NCI-H510A (cell line): ENCODE measurements at places on chromosomes 11 and 22.

DNA sequence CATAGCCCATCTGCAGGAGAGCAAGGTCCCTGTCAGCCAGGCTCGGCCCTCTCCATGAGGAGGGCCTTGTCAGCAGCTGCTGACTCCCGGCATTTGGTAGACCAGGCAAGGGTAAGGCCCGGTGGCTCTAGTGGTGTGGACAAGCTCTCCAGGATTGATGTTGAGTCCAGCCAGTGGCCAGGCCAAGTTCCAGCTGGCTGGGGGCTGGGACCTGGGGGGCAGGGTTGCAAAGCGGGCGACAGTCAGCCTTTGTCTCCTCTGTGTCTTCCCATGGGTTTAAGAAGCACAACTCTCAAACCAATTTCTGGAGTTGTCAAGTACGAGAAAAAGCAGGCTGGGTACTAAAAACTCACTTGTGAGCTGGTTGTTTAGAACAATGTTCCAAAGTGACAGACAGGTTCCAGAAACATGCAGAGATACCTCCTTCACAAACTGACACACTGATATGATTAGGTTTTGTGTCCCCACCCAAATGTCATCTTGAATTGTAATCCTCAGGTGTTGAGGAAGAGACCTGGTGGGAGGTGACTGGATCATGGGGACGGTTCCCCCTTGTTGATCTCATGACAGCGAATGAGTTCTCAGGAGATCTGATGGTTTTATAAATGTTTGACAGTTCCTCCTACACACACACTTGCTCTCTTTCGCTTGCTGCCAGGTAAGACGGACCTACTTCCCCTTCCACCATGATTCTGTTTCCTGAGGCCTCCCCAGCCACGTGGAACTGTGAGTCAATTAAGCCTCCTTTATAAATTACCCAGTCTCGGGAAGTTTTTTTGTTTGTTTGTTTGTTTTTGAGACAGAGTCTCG is 52.3 kb upstream of the SERPIND1 start:
- DNase-seq, result no peak

- DNase-seq, result no peak
These were observed 349.4 kb downstream of the METTL15 start for GRCh38 chr11:28457481-28458065.

DNA sequence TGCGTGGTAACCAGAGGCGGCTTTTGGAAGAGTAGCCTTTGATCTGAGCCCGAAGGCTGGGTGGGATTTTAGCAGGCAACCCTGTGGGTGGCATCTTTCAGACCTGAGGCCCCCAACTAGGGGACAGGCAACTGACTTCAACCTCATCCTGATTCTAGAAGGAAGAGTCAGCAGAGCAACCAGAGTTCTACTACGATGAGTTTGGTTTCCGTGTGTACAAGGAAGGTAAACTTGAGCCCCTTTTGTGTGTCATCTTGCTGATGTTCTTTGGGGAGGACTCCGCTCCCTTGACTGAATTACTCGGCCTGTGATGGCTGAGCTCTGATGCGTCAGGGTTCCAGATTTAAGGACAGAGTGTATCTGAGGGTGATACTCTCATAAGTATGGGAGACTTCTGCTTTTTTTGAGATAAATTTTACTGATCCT is 31.6 kb downstream of the SGSM3 start:
- DNase-seq, result no peak

GRCh38 chr11:116148056-116148455 is 624.7 kb downstream of the BUD13 start:
- DNase-seq, result peak; percentile 32

DNA sequence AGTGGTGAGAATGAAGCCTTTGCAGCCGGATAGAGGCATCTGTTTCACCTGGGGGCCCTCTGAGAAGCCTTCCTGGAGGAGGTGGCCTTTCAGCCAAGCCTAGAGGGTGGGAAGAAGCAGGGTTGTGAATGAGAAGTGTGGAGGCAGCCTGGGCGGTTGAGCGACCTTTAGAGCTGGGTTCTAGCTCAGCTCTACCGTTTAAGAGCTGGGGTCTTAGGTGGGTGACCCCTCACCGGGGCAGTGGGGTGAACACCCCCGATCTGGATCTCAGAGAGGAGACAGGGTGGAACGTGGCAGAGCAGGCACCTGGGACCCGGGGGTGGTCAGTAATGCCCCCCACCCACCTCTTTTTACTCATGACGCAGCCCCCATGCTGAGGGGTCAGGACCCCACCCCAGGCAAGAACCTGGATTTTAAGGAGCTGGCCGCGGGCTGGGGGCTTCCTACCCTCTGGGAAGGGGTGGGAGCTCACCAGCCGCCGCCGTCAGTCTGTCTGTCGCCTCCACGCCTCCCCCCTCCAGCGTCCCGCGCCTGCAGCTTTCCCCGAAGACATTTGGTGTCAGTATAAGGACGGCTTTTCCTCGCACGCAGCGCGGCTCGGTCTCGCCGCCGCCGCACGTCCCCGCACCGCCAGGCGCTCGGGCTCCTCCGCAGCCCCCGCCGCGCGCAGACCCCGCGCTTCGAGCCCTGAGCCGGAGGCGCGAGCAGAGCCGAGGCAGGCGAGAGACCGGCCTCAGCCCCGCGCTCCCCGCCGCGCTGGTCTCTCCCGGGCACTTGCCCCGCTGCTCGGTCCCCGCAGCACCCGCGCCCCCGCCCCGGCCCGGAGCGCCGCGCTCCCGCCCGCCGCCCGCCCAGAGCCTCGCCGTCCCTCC is 13.3 kb upstream of the CACNA1I start:
- DNase-seq, result no peak

DNA sequence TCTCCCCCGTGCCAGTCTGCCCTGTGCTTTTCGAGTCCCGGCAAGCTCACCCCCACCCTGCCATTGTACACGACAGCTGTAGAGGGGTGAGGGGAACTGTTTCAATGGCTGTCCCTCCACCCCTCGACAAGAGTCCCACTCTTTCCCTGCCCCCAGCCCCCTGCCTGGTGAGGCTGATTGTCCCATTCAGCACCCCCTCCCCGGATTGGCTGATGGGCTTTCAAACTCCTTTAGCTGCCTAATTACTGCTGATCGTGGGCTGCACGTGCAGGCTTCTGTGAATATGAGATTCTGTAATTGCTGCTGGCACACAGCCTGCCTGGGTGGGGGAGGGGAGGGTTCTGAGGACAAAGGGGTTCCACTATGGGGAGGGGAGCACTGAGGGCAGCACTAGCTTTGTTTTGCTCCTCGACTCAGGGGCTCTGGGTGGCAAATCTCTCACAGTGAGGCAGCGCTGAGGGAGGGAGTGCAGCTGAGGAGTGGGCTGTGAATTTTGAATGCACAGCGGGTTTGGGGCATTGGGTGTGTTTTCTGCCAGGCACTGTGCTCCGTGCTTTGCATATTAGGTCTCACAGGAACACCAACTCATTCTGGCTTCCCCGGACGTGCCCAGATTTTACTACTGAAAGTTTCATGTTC is 42.6 kb upstream of the ACCSL start:
- no peak for DNase-seq

DNA sequence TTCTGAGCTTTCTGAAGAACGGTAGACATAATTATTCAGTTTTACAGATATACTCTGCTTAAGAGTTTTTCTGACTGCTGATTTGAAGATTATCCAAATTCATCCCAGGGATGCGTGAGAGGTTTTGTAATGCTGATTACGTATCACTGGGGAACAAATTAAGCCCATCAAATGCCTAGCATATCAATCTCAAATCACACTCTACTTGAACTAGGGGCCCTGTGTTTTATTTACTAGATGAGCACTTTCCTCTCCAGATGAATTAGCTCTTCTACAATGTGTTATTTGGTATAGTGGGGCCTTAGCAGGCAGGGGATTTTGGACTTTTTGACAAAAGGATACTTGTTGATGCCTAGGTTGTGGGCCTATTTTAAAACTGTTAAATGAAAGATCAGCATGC is 177.9 kb downstream of the JRKL start:
- DNase-seq, result no peak

DNA sequence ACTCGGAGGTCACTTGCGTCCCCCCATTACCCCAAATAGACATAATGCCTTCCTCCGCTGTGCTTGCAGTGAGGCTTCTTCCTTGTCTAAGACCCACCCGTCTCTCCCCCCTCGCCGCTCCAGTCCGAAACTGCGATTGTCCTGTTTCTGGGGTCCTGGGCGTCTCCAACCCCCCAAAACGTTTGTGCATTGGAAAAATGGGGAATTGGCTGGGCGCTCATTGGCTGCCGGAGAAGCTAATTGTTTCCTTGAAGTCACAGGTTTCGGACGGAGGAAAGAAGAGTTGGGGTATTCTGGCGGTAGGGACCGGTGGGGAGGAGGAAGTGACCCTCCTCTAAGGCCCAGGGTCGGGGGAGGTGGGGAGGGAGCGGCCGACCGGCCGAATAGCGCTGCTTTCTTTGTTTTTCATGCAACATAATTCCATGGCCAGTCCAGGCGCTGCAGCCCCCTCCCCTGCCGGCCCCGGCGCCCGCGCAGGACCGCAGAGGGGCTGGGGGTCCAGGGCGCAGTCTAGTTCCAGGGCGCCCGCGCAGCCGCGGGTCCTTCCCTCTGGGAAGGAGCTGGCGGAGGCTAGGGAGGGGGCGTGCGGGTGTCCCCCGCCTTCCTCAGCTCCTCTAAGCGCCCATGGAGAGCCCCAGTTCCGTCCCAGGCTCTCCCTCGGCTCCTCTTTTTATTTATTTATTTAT is 12.7 kb upstream of the CPT1A start:
- DNase-seq, result no peak

DNA sequence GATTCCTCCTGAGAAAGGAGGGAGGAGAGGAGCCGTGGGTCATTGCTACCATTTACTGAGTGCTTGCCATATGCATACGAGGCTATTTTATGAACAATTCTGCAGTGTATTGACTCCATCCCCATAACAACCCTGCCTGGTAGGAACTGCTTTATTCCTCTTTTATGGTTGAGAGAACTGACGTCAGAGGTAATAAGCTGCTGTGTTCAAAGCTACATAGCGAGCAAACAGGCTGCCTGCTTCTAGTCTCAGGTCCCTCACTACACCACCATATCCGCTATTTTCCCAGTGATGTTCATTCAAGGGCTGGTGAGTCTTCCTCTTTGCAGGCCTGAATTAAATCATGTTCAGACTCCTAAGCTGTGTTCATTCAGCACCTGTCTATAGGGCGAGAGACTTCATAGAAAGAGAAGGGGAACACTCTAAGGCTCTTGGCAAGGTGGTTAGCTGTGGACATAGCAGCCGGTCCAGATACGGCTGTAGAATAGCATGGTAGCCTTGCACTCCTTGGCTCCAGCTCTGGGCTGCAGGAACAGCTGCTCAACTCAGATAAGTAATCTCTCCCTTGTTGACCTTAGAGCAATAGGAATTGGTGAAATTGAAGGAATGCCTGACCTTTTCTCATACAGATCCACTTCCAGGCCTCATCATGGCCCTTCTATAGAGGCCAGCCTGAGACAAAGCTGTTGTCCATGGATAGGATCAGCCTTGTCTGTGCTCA is 82.6 kb downstream of the MICAL2 start:
- no peak for DNase-seq

DNA sequence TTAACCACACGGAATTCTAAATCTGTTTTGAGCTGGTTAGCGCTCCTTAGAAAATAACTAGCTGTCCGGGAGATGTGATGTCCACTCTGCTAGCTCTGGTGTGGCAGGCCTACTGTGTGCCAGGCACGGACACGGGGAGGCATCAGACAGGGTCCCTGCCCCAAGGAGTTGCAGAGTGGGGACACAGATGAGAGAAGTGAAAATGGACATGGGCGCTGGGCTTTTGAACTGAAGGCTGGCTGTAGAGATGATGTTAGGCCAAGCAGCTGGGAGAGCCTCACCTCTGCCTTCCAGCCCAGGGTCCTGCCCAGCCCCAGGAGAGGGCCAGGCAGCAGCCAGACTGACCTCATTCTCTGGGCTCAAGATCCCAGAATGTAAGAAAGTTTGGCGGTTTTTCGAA is 368.6 kb downstream of the CTTN start:
- DNase-seq, result no peak

DNA sequence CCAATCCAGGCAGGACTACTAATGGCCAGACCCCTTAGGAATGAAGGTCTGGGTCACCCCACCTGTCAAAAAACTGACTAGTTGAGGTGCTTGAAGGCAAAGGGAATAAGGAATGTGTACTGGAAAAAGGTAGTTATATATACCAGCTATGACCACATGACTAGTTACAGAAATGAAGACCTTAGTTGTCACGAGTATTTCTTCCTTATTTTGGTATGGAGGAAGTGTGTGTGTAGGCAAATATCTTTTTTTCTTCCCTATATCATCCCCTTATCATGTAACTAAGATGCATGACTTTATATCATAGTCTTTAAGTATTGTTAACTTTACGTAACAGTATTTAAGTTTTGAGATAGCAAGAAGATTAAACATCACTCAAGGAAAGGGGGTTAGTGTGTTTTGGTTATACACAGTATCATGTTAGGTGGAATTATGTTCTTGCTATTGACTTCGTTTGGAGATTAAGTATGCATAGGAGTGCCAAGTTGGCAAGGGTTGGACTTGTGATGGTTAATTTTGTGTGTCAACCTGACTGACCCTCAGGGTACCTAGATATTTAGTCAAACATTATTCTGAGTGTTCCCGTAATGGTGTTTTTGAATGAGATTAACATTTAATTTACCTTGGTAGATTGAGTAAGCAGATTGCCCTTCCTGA is 38.2 kb upstream of the NARS2 start:
- no peak for DNase-seq

DNA sequence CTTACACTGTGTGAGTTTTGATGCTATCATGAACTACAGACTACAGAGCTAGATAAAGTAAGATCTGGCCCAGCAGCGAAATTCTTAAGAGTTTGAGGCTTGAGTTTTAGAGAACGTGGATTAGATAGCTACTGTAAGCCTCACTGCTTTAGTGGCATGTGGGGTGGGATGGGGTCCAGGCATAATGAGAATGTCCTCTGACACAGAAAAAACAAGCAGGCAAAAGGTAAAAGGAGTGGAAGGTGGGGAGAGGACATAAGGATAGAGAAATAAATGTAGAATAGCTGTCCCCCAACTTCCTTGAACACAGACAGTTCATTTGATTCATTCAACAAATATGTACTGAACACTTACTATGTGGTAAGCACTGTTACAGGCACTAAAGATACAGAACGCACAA is 324.5 kb upstream of the PITPNB start:
- DNase-seq, result no peak

DNA sequence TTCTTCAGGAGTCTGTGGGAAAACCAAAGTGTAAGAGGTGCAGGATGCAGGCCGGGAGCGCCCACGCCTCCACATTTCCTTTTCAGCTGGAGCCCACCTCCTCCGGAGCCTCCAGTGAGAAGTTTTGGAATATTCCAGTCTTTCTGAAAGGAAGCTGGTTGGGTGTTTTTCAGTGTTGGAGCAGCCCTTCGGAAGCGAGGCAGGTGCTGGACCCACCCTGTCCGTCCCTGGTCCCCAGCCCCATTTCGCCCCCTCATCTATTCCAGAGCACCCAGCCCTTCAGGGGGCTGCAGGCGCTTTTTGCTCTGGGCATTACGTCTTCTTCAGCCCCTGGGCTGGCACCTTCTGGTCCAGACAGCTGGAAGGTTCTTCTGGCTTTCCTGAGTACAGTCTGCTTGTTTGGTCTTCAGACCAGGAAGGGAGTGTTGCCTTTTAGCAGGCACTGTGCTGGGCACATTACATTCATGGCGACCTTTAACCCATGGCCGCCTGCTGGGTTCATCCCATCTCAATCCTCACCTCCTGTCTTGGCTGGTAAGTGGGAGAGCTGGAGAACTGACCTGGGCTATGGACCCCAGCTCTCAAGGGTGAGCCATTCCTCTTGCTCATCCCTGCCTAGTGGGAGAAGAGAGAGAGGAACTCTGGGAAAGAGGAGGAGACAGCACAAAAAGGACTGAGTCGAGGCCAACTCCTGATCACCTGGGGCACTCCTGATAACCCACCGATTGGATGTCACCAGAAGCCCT is 710 bp upstream of the THY1 start:
- no peak for DNase-seq
